ENCODE measurements at places on chromosomes 13 and 19.

GRCh38 chr19:27794494-27795042 is 1418.4 kb downstream of the UQCRFS1 start:
- no peak for DNase-seq

DNA sequence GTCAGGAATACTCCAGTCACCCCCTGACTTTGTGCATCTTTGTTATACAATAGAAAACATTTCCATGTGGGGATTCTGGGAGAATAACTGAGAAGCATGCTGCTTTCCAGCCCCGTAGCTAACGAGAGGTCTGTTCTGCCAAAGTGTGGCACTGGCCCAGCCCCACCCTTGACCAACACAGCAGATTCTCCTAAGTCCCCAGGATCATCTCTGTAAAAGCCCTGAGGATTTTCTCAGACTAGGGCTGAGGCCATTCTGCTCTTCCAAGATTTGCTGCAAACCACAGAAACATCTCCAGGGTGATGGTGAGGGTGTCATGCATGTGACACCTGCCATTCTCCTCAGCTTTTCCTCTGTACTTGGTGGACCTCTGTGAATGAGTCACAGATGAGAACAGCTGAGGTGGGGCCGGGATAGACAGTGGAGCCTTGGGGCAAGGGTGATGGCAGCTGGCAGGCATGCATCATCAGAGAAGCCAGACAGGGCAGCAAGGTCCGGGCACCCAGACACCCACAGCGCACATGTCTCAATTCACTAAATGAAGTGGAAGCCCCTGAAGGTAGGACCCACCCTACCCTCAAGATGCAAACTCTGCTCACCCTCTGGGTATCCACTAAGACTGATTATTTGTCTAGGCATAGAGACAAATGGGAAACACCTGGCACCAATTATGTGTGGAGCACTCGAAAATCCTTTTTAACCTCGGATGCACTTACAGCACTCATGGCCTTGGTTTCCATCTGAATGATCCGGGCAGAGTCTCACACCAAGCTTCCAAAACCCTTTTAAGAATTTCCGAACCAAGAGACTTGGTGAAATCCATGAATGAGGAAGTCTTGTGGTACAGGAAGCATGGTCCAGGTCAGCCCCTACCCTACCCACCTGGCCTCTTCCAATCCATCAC is 20.1 kb upstream of the DOCK9 start:
- DNase-seq: peak; percentile 39

DNA sequence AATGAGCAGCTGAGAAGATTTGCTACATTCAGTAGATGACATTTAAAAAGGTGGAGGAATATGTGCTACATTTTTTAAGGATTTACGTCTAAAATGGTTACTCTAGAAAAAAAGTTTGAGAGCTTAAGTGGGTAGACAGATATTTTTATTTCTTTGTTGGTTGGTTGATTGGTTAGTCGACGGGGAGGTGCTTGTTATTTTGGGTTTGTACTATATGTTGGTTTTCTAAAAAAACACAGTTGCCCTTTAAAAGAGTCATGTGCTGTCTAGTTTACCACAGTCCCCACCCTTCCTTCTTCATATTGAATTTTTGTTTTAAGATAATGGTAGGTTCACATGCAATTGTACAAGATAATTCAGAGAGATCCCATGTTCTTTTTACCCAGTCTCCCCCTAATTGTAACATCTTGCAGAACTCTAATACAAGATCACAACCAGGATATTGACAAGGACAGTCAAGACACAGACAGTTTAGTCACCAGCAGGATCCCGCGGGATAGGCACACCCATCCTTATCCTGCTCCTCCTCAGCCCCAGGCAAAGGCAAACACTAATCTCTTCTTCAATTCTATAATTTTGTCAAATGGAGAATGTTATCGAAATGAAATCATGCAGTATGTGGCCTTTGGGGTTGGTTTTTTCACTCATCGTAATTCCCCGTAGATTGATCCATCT is 171.4 kb downstream of the FOXO1 start:
- DNase-seq: no peak

DNA sequence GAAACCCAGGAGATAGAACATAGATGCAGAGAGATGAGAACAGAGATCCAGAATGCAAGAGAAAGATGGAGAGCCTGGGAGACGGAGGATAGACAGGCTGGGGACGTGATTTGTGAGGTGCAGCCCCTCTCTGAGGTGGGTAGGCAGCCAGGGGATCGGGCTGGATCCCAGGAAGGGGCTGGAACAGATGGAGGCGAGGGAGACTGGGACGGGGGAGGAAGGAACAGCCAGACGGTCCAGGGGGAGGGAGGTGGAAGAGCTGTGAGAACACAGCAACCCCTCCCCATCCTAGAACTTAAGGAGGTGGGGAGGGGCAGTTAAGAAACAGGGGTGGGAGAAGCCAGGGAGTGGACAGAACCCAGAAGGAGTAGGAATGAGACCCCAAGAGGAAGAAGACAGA is 3.1 kb downstream of the SLC17A7 start:
- DNase-seq: no peak

DNA sequence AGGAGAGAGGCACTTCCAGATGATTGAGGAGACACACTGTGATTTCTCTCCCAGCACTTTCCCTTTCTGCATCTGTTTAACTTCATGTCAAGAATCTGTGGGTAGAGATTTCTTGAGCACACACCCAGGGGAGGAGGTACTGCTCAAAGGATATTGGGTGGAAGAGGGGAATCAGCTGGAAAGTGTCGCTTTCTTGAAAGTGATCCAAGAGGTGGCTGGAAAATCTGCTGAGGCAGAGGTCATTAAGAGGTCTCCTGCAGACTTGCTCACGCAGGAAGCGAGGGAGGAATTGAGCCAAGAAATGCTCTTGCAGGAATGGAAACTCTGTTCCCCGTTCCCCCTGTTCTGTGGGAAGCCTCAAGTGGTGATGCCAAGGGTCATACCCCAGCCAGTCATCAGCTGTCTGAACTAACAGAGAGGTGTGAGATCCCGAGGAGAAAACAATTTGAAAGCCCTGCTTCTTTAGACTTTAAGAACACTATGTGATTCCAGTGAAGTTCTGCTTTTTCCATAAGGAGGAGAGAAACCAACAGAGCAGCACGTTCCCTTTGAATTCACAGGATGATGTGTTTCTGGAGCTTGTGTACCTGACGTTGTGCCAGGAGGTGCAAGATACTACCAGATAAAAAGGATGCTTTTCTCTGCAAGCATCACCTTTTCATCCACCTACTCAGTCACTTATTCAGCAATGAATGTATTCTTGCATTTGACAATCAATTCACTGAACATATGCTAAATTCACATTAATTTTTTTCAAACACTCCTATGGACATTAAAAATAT is 163.4 kb upstream of the GPR12 start:
- no peak for DNase-seq

- DNase-seq: no peak
These were observed 37.3 kb downstream of the COL4A1 start for GRCh38 chr13:110269509-110270185.

- DNase-seq: no peak
These were observed 562 bp downstream of the IQCN start for GRCh38 chr19:18273561-18274218.

DNA sequence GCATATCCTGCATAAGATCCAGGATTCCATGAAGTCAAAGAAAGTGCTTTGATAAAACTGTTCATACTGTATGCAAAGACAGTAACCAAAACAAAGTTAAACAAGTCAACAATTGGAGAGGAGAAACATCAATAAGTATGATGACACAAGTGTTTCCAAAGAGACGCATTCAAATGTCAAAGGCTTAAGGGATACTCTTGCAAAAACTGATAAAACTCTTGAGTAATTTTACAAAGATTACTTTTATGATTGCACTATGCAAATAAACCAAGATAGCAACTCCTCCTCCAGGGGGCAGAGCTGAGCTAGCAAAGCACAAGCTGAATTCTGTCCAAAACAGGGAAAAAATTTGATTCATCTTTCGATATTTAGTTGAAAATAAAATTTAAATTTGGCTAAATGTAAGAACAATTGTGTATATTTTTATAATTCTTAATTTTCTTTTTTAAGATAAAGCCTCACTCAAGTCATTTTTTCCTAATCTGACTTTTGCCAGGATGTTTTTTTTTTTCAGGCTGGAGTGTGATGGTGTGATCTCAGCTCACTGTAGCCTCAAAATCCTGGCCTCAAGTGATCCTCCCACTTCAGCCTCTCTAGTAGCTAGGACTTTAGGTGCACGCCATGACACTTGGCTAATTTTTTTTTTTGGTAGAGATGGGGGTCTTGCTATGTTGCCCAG is 84.0 kb downstream of the MZT1 start:
- peak; percentile 77 for DNase-seq

- no peak for DNase-seq
These were observed 548.5 kb downstream of the SLITRK1 start for GRCh38 chr13:83333614-83334388.

DNA sequence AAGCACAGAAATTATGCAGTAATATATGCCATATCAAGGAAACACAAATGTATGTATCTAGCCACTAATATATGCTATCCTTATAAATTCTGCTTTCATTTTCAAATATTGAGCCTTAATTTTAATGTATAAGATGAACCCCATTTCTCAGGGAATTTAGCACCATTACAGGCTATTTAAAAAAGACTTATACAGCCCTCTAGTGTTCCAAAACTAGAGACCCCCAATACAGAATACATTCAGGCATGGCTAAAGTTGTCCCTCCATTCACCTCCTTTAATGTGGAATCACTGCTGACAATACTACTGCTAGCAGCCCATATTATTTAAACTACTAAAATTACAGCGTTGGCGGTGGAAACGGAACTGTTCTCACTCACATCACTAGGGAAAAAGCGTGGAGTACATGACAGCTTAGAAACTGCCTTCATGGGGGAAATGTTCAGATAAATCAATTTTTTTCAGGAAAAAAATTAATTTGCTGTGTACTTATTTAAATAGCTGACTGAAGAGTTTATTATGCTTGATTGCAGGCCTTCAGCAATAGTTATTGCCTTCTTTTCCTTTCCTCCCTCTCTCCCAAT is 541.0 kb downstream of the PCDH9 start:
- DNase-seq: no peak

GRCh38 chr13:79593641-79594275 is 112.8 kb downstream of the NDFIP2 start:
- no peak for DNase-seq

DNA sequence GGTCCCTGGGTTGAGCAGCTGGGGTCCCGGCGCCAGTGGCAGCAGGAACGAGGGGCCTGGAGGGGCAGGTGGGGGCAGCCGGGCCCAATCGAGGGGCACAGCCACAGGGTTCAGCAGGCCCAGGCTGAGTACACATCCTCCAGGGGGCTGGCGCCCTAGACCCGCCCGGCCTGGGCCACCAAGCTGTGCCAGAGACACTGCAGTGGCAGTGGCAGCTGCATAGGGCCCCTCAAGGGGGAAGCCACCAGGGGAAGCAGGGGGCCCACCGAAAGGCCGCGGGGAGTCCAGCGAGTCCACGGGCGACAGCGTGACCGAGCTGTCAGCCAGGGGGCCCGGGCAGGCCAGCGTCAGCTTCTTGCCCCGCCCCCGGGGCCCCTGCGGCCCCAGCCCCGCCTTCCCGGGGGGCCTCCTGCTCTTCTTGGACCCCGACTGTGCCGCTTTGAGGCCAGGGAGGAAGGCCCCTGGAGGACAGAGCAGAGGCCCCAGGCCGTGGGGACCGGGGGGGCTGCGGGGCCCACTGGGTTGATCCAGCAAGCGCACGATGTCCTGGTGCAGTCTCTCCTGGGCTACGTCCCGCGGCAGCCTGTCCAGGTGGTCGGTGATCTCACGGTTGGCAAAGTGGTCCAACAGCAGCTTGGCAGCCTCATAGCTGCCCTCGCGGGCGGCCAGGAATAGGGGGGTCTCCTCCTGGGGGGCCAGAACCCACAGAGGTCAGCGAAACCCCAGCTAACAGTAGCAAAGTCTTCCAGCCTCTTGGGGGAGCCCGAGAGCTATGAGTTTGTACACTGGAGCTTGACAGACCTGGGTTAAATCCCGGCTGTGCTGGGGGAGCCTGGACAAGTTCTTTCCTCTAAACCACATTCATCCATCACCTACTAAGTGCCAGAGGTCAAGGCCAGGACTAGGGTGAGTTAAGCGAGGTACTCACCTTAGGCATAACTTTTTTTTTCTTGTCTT is 39.5 kb downstream of the NOTCH3 start:
- peak; percentile 25 for DNase-seq

DNA sequence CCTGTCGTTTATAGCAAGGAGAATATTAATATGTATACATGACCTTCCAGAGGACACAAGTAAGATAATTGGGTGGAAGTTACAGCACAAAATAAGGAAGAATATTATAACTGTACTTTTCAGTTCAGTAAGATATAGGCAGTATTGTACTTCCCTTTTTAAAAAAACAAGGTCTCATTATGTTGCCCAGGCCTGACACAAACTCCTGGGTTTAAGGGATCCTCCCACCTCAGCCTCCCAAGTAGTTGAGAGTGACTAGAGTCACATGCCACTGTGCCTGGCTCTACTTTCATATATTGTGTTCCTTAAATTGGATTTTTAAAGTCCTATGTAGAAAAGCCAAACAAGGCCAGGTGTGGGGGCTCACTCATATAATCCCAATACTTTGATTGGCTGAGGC is 19.5 kb upstream of the MAB21L1 start:
- no peak for DNase-seq

GRCh38 chr13:76293346-76293745 is 592.9 kb downstream of the KCTD12 start:
- DNase-seq: no peak

GRCh38 chr13:28325022-28325421 is 169.9 kb downstream of the FLT1 start:
- DNase-seq: no peak

- DNase-seq: peak; percentile 99
These were observed at the start of the genes CCDC159 and TMEM205 for GRCh38 chr19:11346104-11346940. Gene CCDC159 (plus strand): TSS chr19:11346519. CDS start chr19:11346607, 88 bp downstream. Gene TMEM205 (minus strand): TSS chr19:11346268. CDS start chr19:11345619, 649 bp downstream.

DNA sequence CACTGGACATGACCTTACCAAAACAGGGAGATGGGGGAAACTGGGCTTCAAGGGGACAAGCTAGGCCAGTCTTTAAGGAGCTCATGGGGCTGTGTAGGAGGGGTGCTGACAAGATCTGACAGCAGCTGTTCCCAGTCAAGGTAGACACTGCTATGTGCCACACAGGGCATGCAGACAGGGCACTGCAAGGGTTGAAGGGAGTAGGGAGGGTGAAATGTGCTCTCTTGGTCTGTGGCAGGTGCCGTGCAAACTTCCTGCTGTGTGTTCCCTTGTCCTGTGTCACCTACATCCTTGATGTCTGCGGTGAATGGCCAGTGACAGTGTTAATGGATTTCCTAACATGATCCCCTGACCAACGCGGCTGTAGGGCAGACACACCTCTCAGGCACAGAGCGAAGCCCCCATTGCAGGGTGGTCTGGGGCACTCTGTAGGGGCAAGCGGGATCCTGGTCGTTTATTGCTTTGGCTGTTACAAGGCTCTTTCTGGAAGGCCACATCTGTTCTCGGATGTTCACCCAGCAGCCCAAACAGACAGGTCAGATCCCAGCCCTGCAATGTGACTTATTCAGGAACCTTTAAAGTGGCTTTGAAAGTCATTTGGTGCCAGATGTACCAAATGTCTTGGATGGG is 199.5 kb upstream of the ZNF536 start:
- no peak for DNase-seq

DNA sequence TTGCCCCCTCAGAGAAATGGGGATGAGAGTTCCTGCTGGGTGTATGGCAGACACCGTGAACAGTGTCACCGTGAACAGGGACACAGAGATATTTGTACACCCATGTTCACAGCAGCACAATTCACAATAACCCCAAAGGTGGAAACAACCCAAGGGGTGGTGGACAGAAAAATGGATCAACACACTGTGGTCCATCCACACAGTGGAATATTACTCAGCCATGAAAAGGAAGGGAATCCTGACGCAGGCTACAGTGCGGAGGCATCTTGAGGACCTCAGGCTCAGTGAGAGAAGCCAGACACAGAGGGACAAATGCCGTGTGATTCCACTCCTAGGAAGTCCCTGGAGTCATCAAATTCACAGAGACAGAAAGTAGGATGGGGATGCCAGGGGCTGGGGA is 7.6 kb upstream of the CELF5 start:
- DNase-seq: no peak

All from stimulated activated CD4-positive, alpha-beta T cell treated with anti-CD3 and anti-CD28 coated beads, Interleukin-15, amount 100 ng/mL, for 24 hours (primary cell).